ENCODE measurements at places on chromosomes 6 and 20.

GRCh38 chr6:46201702-46202101 is 30.9 kb upstream of the ENPP5 start:
- DNase-seq = no peak

DNA sequence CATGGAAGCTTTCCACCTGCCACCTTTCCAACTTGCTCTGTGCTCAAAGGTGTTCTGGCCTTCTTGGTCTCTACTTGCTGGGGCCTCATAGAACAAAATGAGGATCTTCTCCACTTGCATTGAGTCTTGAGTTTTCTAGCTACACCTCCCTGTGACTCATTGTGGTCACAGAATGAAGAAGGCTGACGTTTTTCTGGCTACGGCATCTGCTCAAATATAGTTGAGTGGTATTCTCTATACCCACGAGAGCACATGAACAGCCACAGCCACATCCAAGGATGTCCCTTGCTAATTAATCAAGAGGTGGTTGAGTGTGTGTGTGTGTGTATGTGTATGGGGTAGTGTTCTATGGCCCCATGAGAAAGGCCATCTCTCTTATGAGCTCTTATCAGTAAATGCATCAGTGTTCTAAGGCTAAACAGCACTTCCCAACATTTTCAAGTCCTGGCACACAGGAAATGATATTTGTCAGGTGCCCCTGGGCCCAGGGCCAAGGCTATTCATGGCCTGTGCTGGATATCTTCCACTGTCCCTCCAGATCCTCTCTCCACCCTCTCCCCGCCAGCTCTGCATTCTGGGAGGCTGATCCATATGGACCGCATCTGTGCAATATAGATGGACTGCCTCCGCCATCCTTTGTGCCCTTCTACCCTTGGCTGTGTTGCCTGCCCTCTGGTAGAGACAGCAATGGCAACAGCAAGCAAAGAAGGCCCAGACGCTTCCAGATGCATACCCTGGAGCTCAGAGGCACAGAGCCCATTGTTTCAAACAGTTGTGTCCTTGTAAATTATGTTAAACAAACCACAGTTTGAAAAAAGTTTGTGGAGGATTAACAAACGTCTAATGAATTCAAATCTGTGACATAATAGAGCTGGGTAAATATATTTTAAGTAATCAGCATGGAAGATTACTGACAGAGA is 150.2 kb downstream of the LRFN2 start:
- DNase-seq = peak; percentile 4

- peak; percentile 48 for DNase-seq
These were observed 664.8 kb upstream of the MMS22L start for GRCh38 chr6:97947841-97948240.

GRCh38 chr6:2478200-2478599 is 232.8 kb upstream of the GMDS start:
- peak; percentile 85 for DNase-seq

- DNase-seq = no peak
These were observed 76.0 kb downstream of the SLX4IP start for GRCh38 chr20:10511170-10511508.

GRCh38 chr6:13175759-13176158 is 152.6 kb downstream of the TBC1D7 start:
- DNase-seq = no peak

- DNase-seq = peak; percentile 89
These were observed at the start of gene PSORS1C1 for GRCh38 chr6:31114541-31114878. Gene PSORS1C1, plus strand, starts transcription at chr6:31114800. Its CDS starts 14,833 bp downstream, at chr6:31129633.

GRCh38 chr6:130932438-130932837 is 105.2 kb downstream of the SMLR1 start:
- no peak for DNase-seq

DNA sequence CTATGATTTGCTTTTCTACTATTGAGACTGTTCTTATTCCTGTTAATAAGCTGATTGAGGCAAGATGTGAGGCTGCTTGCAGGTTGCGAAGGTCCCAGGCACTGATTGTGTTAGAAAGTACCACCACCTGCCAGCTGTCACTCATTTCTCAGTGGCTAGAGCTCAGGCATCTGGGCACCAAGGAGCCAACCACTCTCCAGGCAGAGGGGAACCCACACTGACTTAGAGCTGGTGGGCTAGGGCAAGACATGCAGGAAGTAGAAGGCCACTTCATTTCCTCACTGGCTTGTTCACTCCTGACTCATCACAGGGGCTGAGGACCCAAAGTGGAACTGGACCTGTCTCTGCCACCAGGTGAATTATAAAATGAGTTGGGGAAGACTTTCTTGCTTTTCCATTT is 7.8 kb upstream of the DLL1 start:
- DNase-seq = no peak

DNA sequence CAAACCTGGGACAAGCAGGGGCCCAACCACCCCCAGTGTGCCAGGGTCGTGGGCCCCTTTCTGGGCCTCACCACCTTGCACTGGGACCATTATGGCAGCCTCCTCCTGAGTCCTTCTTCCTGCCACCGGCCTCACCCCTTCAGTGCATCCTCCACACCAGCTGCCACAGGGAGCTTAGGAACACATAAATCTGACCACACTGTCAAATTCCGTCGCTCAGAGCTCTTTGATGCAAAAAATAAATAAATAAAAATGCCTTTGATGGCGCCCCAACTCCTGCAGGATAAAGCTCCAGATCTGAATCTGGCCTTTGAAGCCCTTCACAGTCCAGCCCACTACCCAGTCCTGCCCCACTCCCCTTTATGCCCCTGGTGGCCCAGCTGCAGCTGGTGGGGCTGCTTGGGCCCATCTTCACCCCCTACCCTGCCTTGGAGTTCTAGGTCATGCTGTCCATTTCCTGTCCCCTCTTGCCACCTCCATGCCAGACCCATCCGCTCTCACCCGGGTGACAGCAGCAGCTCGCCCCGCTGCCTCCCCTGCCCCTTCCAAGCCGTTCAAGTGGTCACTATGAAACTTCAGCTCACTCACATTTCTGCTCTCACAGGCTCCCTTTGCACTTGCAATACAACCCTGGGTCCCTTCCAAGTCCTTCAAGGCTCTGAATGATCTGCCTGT is 16.0 kb downstream of the MYH7B start:
- no peak for DNase-seq

DNA sequence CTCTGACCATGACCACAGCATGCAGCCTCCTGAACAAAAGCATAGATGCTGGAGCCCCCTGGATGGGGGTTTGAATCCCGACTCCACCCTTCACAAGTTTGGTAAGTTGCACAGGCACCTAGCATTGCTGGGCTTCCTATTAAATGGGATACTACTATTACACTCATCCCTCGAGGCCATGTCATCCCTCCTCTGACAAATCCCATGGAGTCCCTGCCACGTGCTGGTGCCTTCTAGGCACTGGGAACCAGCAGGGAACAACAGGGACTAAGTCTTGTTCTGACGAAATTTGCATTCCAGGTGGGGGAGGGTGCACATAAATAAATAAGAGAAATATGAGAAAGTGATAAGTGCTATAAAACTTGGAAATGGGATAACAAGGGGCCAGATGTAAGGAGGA is 15.3 kb upstream of the SIRPA start:
- DNase-seq = peak; percentile 16

- DNase-seq = no peak
These were observed 20.9 kb downstream of the SCAF8 start for GRCh38 chr6:154754152-154754551.

DNA sequence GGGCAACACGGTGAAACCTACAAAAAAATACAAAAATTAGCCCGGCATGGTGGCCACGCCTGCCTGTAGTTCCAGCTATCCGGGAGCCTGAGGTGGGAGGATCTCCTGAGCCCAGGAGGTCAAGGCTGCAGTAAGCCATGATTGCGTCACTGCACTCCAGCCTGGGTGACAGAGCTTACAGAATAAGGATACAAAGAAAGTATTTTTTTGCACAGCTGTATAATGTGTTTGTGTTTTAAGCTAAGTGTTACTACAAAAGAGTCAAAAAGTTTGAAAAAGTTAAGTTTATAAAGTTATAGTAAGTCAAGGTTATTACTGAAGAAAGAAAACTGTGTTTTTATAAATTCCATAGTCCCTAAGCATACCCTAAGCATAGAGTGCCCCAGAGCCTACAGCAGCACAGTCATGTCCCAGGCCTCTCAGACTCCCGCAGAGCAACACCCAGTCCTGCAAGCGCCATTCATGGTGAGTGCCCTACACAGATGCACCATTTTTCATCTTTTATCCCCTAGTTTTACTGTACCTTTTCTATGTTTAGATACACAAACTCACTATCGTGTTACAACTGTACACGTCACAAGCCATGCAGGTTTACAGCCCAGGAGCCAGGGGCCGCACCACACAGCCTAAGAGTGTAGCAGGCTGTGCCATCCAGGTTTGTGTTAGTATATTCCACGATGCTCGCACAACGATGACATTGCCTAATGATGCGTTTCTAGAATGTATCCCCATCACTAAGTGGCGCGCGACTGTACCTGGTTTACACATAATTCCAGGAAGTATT is 22.4 kb downstream of the TAF4 start:
- DNase-seq = peak; percentile 64
